ENCODE measurements at places on chromosomes 13 and 19. TPM values are rescaled to one million over a fixed set of nuclear protein-coding genes. Genes with fewer than 3 reads are reported as not detected.

GRCh38 chr13:94550062-94550738, 45.8 kb downstream of the TGDS start:
- no peak for DNase-seq

DNA sequence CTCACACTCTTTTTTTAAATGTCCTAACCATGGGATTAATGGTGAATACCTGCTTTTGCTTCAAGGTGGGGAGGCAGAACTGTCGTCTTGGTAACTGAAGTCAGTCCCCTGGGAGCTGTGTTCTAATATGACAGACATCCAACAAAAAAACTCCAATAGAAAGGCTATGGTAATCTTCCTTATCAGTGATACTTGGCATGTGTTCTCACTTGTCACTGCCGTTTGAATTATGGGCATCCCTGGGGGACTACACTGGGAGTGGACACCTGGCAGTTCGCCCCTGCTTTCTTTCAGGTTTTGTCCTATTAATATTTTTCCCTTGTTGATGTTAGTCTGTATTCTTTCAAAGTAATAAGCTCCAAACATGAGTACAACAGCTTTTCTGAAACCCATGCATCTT, 252.6 kb downstream of the SLITRK5 start:
- DNase-seq, result no peak

The KIR3DL1 gene
- total RNA-seq, result not detected

The MBD3L2 gene
- not detected for total RNA-seq

The LHB gene
- 0.44 TPM for total RNA-seq

DNA sequence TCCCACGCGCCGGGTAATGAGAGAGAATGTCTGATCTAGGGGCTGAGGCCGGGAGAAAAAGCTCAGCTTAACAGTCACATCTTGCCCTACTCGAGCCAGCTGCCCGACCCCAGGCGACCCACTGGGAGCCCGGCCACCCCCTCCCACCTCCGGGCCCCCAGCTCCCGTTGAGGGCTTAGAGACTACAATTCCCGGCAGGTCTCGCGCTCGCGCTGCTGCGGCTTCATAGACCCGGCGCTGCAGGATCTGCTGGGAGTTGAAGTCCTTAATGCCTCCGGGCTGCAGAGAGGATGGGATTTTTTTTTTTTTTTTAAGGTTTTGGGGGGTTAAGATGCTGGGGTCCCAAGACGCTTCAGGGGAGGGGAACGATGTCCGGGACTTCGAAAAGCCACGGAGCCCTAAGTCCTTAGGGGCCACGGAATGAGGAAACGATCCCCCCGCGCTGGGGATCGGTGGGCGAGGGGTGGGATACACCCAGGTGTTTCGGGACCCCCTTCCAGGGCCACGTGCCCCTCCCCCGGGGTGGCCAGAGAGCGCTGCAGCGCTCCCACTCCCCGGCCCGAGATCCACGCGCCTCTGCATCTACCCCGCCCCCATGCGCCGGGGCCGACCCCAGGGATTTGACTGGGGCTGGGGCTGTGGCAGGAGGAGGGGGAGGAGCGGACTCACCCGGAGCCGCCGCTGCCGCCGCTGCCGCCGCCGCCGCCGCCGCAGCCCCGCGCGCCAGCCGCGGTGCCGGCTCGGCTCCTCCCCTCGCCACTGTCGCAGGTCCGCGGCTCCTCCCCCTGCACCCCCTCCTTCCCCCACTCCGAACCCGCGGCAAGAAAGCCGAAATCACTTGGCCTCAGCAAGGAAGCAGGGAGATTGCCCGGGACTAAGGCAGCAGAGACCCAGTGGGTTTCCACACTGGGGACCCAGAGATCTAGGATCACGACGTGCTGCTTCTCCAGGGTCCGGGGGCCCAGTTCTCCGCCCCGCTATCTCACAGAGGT, at the start of gene SYT3:
Gene SYT3 (minus strand): TSS at position 761 of the 992 bp plus-strand sequence. CDS start 2,470 bp downstream, outside the sequence.
- no peak for DNase-seq

DNA sequence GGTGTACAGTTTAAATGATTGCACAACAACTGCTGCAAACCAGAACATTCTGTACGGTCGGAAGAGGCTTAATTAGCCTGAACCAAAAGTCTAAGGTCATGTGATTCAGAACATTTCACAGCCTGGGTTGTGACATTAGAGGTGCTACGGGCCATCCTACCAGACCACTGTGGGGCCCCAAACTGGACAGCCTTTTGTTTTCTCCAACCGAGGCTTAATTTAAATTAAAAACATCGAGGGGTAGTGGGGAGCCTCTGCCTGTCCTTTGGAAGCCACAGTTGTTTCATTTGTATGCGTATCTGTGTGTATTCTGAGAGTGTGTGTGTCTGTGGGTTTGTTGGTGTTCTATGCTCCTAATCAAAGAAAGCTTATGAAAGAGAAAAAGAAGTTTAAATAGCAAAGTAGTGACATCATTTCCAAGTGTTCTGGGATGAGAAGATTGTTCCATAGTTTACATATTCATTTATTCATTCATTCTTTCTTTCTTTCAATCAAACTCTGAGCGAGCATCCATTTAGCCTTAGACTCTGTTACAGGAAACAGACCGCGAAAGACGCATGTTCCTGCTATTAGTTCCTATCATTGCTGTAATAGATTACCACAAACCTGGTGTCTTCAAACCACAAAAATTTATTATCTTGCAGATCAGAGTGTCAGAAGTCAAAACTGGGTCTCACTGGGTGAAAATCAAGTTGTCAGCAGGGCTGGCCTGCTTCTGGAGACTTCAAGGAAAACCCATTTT, 444.8 kb downstream of the FOXO1 start:
- peak; percentile 51 for DNase-seq

The GIPC3 gene
- total RNA-seq, result not detected

GRCh38 chr13:94261163-94261562, 218.3 kb downstream of the DCT start:
- DNase-seq, result no peak

The ZNF534 gene
- total RNA-seq, result 0.04 TPM

The SHISA7 gene
- total RNA-seq, result not detected

- no peak for DNase-seq
Observed at GRCh38 chr19:2047449-2048103, 3.5 kb downstream of the MKNK2 start.

The IZUMO4 gene
- total RNA-seq, result 2.0 TPM

GRCh38 chr19:48568345-48568886, 16.4 kb downstream of the SULT2B1 start:
- DNase-seq, result peak; percentile 75

The SBSN gene
- 4.8 TPM for total RNA-seq

DNA sequence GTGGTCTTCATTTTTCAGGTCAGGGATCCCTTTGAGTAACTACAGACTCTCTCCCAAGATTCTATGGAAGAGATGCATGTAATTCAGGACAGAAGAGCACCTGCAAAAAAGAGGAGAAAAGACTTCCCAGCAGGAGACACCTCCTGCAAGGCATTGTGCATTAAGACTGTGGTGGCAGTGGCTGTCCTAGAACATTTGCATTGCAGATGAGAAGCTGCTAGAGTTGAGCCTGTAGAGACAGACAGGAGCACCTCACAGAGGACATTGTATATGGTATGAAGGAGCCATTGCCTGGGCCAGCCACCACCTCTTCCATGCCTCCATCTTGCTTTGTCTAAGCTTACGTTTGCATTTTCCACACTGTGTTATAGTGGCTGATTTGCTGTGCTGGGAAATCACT, 11.2 kb upstream of the MYO16 start:
- no peak for DNase-seq

DNA sequence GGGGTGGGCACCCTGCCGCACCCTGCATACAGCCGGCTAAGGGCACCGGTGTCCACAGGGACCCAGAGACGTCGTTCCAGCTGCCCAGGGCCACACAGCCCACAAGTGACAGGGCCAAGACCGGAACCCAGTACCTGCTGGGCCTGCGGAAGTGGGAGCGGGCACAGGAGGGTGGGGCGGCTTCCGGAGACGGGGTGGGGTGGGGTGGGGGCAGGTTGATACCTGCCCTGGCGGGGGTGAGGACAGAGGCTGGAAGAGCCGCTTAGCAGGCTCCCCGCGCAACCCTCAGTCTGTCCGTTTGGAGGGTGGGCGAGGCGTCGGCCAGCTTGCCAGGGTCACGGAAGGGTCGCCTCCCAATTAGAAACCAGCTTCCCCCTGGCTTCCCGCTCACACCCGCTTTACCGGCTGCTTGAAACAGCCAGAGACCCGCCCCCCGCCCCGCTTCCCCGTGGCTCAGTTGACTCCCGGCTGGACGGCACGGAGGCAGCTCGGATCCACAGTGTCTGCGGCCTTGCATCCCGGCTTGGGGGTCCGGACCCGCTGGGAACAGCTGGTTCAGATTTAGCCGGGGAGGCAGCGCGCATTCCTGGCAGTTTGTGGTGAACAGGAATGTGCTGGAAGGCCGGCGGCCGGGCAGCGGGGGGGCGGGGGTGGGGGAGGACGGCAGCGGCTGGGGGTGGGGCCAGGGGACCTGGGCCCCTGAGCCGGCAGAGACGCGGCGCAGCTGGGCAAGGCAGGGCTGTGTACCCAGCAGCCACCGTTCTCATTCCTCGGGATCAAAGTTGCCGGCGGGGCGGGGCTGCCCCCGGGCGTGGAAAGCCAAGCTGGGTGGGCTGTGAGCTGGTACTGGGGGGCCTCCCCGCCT, 1.9 kb downstream of the CNN2 start:
- peak; percentile 58 for DNase-seq

DNA sequence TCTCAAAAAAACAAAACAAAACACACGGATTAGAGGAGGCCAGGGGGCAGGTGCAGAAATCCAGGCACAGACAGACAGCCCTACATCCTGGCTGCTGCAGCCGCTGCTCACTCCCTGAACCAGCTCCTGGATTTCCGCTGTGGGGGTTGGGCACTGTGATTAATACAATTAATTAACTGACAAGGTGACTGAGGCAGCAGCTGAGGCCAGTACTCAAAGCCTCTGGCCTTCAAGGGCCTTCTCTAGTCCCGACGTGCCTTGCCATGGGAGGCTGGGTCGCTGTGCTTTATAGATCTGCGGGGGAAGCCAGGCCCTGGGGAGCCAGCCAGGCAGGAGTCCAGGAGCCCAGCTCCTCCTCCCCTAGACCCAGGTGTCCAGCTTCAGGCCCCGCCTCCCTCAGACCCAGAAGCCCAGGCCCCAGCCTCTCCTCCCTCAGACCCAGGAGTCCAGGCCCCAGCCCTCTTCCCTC, 4.6 kb downstream of the NECTIN2 start:
- DNase-seq, result no peak

The RNF225 gene
- 0.24 TPM for total RNA-seq

The PABPC3 gene
- 0.14 TPM for total RNA-seq

GRCh38 chr19:17954401-17954800, 12.5 kb upstream of the KCNN1 start:
- no peak for DNase-seq

GRCh38 chr13:28620011-28620830, 38.7 kb upstream of the POMP start:
- DNase-seq, result no peak

DNA sequence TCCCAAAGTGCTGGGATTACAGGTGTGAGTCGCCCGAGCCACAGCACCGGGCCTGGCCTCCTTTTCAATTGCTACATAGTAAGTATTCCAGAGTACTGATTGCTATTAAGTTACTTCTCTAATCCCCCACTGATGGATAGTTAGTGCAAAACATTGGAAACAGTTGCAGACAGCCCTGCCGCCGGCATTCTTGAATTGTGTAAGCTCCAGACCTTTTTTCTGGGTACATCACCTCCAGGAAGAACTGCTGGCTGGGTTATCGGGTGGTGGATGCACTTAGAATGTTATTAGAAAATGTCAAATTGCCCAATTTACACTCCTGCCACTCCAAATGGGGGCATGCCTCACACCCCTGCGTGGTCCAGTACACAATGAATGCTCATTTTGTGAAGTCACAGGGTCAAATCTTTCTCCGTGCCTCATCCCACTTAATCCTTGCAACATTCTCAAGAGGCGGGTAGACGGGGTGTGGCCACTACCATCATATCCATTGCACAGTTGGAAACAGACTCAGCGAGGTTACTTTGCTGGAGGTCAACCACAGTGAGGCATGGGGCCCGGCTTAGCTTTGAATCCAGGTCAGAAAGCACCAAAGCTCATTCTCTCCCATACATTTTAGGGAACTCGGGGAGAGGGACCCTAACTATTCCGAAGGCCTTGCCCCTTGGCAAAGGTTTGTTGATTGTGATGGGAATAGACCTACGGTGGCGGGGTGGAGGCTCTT, 1.0 kb upstream of the KDM4B start:
- no peak for DNase-seq

DNA sequence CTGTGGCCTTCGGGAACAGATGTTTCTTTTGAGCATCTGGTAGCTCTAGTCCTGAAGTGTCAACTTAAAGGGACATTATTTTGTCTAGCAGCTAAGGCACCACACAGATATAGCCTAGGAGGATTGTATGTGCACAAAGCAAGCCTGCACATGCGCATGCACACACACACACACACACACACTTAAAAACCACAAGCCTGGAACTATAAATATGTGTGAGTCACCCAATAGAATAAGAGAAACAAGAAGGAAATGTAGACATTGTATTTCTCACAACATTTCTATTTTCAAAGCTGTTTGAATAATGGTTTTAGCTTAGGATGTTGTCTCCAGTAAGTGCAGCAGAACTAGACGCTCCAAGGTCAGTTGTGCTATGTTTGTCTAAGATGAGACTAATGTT, 516.5 kb downstream of the SUCLA2 start:
- peak; percentile 79 for DNase-seq

DNA sequence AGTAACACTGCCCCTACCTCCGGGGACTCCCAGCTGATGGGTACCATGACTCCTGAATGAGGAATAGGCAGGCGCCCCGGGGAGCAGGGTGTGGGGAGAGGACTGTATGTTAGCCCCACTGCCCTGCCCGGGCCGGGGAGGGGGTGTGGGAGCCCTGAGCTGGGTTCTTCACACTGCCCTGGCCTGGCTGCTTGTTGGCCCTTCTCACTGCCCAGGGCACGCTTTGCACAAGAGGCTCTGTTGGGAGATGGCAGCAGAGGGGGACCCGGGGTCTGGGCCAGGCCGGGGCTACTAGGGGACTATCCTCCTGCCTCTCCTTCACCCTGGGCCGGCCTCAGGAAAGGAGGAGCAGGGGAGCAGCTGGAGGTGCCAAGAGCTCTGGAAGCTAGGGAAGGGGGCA, 19.3 kb upstream of the KCTD15 start:
- DNase-seq, result no peak

The TNFSF9 gene
- total RNA-seq, result 27.9 TPM

- peak; percentile 22 for DNase-seq
Observed at GRCh38 chr19:42216653-42217519, 591 bp downstream of the DEDD2 start.

- DNase-seq, result peak; percentile 11
Observed at GRCh38 chr13:63910511-63910910, 2494.9 kb upstream of the PCDH20 start.
